MM.1S (cell line): ENCODE measurements at places on chromosomes 6 and 20.

- DNase-seq = peak; percentile 79
Measured at GRCh38 chr6:19804205-19805128, 32.7 kb upstream of the ID4 start.

DNA sequence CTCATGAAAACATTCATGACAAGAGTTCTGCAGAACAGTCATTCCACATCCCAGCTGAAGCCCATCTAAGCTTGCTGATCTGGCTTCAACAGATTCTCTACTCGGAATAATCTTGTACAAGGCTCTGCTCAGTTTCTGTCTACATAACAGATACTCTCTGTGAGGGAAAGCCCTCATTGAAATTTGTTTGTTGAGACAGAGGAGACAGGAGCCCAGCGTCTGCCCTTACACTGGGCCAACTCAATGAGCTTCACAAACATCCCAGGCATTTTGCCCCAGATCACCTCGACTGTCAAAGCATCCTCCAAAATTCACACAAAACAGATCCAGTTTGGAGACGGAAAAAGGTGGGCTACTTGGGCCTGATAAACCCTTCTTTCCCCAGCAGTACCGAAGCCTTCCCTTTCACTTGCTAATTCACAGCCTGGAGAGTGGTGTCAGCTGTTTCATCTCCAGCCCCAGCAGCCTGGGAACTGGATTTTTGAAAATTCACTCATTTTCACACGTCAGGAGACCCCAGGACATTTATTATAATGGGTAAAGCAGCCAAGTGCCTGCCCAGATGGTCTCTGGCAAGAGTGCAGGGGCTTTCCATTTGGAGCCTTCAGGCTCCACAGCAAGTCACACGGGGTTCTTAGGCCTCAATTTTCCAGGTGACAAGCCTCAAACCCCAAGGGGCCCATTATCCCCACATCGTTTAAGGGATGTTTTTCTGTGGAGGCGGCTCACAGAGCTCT, 7.3 kb downstream of the CCDC167 start:
- DNase-seq = no peak

DNA sequence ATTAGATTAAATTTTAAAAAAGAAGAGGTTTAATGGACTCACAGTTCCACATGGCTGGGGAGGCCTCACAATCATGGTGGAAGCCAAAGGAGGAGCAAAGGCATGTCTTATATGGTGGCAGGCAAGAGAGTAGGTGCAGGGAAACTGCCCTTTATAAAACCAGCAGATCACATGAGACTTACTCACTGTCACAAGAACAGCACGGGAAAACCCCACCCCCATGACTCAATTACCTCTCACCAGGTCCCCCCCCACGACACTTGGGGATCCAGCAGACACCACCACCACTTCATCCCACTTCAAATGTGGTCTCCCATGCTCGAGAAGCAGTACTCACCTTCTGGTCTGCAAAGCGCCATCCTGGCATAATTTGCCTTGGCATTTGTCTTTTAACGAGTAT, 24.6 kb downstream of the MTFR2 start:
- no peak for DNase-seq

DNA sequence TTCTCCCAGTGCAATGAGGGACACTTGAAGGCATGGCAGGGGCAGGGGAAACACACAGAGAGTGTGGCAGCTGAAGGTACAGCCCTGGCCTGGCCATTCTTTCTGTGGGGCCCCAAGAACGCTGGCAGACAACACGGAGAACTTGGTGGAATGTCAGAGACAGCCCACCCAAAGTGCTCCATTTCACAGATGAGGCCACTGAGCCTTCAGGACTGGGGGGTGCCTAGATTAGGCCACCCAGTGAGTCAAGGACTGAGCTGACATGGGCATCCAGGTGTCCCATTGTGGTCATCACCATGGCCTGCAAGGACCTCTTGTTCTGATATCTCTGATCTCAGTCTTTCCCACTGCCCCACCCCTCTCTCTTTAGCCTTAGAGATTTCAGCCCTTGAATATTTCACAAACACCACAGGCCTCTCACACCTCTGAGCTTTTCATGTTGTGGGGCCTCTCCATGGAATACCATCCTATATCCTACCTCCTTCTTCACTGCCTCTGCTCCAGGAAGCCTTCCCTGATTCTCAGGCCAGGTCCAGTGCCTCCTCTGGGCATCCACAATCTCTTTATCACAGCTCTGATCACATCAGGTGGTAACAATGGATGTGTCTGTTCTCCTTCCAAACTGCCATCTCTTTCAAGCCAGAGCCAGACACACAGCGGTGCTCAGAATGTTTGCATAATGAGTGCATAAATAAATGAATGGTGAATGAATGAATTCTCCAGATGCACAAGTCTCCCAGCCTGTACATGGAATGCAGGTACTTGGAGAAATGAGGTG, 2.0 kb upstream of the RSPO4 start:
- no peak for DNase-seq

GRCh38 chr20:764255-764654, 4.0 kb downstream of the SLC52A3 start:
- DNase-seq = no peak

DNA sequence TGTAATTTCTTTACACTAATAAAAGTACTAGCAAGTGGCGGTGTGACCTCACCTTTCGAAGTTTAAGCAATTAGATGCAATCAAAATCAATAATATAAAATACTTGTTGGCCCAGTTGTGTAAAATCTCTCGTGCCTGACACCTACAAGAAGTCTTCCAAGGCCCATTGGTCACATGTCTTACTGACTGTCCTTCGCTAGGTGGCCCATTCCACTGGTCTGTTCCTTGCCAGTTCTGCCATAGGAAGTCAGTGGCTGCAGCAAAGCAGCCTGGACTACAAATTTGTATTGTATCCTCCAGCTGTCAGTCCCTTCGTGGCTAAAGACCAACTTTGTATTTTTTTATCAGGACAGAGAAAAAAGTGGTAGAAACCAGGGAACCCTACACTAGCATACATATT, 61.8 kb downstream of the CYB5R4 start:
- no peak for DNase-seq

DNA sequence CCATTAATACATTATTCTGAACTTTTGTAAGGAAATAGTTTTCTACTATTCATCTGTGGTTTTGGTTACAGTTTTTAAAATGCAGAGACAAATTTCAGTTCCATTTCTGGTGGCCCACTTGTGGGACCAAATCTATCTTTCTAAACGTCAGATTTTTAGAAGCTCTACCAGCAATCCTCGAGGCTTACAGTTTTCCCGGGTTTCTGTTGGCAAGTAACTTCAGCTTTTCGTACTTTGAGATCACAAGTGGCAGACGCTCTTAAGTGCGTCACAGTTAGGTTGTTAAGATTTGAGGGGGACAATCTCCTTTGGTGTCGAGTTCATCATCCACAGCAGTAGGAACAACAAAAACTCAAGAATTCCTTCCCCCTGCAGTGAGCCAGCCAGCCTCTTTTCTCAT, 60.0 kb downstream of the JARID2 start:
- DNase-seq = no peak

GRCh38 chr6:81086991-81087390, 665.5 kb downstream of the TENT5A start:
- no peak for DNase-seq

DNA sequence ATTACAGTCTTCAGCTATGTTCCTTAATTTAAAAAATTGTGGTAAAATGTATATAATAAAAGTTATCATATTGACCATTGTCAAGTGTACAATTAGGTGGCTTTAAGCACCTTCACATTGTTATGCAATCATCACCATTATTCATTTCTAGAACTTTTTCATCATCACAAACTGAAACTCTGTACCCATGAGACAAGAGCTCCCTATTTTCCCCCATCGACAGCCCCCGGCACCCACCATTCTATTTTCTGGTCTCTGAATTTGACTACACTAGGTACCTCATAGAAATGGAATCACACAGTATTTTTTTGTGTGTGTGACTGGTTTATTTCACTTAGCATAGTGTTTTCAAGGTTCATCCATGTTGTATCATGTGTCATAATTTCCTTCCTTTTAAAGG, 39.7 kb upstream of the FYN start:
- no peak for DNase-seq

- DNase-seq = no peak
Measured at GRCh38 chr20:37575884-37576283, 48.2 kb upstream of the BLCAP start.

- no peak for DNase-seq
Measured at GRCh38 chr6:65761890-65762289, 54.9 kb upstream of the EYS start.

GRCh38 chr6:119466226-119466625, 116.7 kb upstream of the MAN1A1 start:
- no peak for DNase-seq
